ENCODE measurements at places on chromosomes 2 and 18. TPM values are rescaled to one million over a fixed set of nuclear protein-coding genes. Genes with fewer than 3 reads are reported as not detected.

The TFPI gene
- total RNA-seq: 311 TPM

The QPCT gene
- total RNA-seq: 8.6 TPM

The RAB6C gene
- not detected for total RNA-seq

DNA sequence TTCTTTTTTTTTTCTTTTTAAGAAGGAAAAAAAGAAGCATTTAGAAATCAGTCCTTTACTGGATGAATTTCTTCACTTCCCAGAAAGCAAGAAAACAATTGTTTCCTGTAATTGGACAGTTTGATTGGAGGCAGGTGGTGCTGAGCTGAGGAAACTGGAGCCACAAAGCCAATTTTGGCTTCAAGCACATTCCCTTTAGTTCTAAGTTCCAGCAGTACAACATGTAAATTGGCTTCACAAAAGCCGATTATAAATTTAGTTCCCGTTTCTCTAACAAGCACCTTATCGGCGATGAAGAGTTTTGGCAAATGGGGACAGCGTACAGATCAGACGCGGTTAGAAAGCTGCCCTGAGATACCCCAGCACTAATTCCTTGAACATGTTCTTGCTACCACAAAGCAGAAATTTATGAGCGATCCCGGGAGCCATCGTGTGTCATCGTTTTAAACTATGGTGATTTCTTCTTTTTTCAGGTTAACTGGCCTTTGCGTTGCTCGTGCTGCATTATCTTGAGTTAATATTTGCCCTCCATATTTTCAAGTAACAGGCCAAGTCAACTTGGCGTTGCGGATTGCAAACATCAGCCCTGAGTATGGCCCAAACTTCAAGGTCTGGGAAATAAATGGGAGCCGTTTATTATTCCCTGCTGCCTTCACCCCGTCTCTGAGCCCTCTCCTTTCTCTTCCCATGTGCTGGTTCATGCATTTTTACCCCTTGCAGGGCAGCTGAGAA, 190.4 kb upstream of the ID2 start:
- no peaks in the 10 kb centered on the region for H3K27me3 ChIP-seq
- DNase-seq: no peak
- H3K27ac ChIP-seq: no peak overlapping the region
- H3K4me3 ChIP-seq: no peak overlapping the region

The TMEM178A gene
- 3.2 TPM for total RNA-seq

The EPB41L3 gene
- 72.5 TPM for total RNA-seq

DNA sequence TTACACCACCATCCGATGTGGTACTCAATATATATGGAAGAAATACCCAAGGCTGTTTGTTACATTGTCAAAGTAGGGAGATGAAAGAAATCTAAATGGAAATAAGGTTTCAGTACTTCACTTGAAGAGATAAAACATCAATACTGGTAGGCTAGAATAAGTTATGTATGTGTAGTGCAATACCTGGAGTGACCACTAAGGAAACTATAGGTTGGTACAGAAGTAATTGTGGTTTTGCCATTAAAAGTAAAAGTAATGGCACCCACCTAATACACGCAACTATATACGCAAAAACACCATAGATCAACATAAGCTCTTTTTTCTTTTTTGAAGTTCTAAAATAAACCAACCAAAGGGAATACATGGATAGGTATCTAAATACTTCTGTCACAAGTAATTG, 143.2 kb upstream of the KYNU start:
- H3K27ac ChIP-seq: no peak overlapping the region
- no peak for DNase-seq
- H3K36me3 ChIP-seq: no peaks in the 10 kb centered on the region

DNA sequence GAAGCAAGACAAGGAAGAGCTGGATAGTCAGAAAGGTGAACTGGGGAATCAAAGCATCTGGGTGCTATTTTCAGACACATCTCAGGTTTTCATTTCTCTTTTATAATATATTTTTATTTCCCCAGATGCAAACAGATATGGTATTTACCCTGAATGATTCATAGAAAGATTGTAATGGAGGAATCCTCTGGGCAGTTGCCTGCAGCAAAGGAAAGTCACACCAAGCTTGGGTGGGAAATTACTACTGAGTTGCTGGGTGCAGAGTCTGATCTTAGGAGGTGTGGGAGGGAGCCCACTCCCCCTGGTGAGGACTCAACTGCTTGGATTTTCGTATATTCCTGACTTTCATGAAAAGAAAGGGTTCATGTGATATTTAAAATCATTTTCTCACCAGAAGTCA, 2.1 kb downstream of the EFR3B start:
- peaks cover 21% of the 10 kb centered on the region for H3K4me1 ChIP-seq
- no peak overlapping the region for H3K27ac ChIP-seq
- DNase-seq: no peak
- no peaks in the 10 kb centered on the region for H3K36me3 ChIP-seq

The VSNL1 gene
- 1.6 TPM for total RNA-seq

GRCh38 chr2:242024751-242025355, 155.3 kb downstream of the RTP5 start:
- H3K36me3 ChIP-seq: no peaks in the 10 kb centered on the region
- H3K27me3 ChIP-seq: peaks cover 16% of the 10 kb centered on the region
- H3K4me1 ChIP-seq: no peaks in the 10 kb centered on the region
- DNase-seq: no peak
- no peak overlapping the region for H3K27ac ChIP-seq

GRCh38 chr2:176118601-176119339, 2.2 kb downstream of the HOXD10 start:
- H3K4me3 ChIP-seq: no peak overlapping the region
- H3K27me3 ChIP-seq: peaks cover 100% of the 10 kb centered on the region
- no peaks in the 10 kb centered on the region for H3K36me3 ChIP-seq
- peaks cover 13% of the 10 kb centered on the region for H3K4me1 ChIP-seq
- no peak overlapping the region for H3K27ac ChIP-seq

The ZNF892 gene
- 3.9 TPM for total RNA-seq

DNA sequence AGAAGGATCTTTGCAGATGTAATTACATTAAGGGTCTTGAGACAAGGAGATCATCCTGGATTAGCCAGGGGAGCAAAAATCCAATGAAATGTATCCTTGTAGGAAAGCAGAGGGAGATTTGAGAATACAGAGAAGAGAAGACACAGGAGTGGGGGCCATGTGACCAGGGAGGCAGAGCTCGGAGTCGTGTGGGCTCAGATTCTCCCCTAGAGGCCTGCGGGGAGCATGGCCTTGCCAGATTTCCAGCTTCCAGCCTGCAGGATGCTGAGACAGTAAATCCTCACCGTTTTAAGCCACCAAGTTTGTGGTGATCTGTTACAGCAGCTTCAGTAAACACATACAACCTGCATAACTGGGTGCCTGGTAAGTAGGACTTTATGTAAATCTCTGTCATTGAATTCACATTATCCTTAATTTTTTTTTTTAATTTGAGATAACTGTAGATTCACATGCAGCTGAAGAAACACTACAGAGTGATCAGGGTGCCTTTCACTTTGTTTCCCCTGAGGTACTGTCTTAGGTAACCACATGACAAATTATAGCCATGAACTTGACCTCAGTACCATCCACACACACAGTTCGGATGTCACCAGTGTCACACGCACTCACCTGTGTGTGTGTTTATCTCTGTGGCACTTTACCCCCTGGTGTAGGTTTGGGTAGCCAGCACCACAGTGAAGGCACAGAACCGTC, 138.4 kb upstream of the HDAC4 start:
- H3K27ac ChIP-seq: no peak overlapping the region
- H3K4me1 ChIP-seq: no peaks in the 10 kb centered on the region
- no peaks in the 10 kb centered on the region for H3K27me3 ChIP-seq

DNA sequence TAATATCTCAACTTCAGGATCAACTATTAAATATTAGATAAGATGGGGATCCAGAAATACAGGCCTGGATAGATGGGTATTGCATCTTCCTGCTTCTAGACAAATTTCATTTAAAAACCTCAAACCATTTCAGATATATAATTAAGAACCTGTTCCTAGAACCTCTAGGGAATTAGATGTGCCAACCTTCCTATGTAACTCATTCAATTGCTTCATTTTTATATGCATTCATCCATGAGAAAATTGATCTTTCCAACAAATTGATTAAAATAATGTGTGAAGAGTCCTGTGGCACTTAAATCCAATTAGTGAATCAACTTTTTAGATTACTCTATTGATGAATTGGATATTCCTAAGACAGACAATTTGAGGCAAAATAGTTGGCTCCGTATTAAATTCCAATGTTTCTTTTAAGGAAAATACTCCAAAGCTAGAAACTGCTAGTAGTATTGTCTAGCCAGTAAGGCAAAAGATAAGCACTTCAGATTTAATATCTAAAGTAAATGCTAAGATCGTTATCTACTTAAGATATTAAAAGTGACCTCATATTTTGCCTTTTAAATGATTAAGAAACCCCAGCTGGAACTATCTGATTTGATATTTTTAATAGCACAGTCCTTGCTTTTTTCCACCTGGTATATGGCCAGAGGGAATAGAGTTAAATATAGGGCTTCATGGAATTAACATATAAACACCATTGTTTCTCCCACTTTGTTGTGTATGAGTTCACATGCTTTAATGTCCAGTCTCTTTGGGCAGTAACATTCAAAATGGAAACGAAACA, 35.8 kb downstream of the DARS1 start:
- no peaks in the 10 kb centered on the region for H3K36me3 ChIP-seq
- no peaks in the 10 kb centered on the region for H3K27me3 ChIP-seq
- DNase-seq: no peak

DNA sequence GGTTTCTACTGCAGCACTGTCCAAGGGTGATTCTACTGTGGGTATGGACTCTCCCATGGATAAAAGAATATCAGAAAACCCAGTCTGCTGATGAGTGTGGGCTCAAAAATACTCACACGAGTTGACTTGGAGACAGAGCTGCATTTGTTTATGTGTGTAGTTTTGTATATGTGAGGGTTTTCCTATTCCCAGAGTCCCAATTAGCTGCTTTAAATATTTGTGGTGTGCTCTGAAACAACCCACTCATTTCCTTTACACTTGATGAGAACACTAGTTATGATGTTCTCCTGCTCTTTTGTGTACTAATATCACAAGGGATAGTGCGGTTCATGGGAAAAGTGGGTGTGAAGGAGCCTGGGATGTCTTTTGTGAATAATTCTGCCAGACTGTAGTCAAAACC, 337.3 kb downstream of the PLCL1 start:
- no peak for DNase-seq
- no peak overlapping the region for H3K4me3 ChIP-seq
- H3K27ac ChIP-seq: no peak overlapping the region
- H3K4me1 ChIP-seq: no peaks in the 10 kb centered on the region
- H3K36me3 ChIP-seq: no peaks in the 10 kb centered on the region

The MRO gene
- total RNA-seq: 0.44 TPM

GRCh38 chr2:166764216-166764615, 124.1 kb upstream of the XIRP2 start:
- DNase-seq: no peak
- H3K27ac ChIP-seq: no peak overlapping the region
- no peak overlapping the region for H3K4me3 ChIP-seq
- H3K4me1 ChIP-seq: no peaks in the 10 kb centered on the region

- H3K27ac ChIP-seq: no peak overlapping the region
- no peak overlapping the region for H3K4me3 ChIP-seq
- H3K36me3 ChIP-seq: no peaks in the 10 kb centered on the region
- H3K4me1 ChIP-seq: no peaks in the 10 kb centered on the region
- H3K27me3 ChIP-seq: no peaks in the 10 kb centered on the region
Measured at GRCh38 chr2:129117434-129117833, 798.8 kb upstream of the HS6ST1 start.

- H3K27me3 ChIP-seq: no peaks in the 10 kb centered on the region
- H3K4me3 ChIP-seq: no peak overlapping the region
- H3K27ac ChIP-seq: no peak overlapping the region
- H3K36me3 ChIP-seq: peaks cover 78% of the 10 kb centered on the region
- no peak for DNase-seq
- H3K4me1 ChIP-seq: no peaks in the 10 kb centered on the region
Measured at GRCh38 chr18:79345366-79345765, 50.4 kb upstream of the NFATC1 start.

The GDF7 gene
- 0.62 TPM for total RNA-seq

The PLCL1 gene
- 6.3 TPM for total RNA-seq

- H3K4me3 ChIP-seq: no peak overlapping the region
- no peaks in the 10 kb centered on the region for H3K4me1 ChIP-seq
- no peaks in the 10 kb centered on the region for H3K27me3 ChIP-seq
- H3K36me3 ChIP-seq: no peaks in the 10 kb centered on the region
Measured at GRCh38 chr18:36468161-36468560, 170.6 kb downstream of the FHOD3 start.

The GPR35 gene
- total RNA-seq: 4.7 TPM

DNA sequence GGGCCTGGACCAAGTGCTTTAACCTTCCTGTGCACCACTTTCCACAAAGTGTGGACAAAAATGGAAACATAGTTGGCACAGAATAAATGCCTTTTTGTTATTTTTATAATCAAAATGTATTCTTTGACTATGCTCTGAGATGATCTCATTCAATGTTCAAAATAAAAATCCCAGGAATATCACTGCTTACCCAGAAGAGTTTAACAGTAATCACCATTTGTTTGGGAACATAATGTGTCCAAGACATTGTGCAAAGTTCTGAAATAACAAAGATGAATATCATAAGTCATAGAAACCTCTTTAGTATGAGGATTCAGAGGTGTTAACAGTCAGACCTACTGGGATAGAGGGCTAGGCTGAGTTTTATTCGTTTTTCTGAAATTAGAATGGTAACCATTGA, 668.1 kb downstream of the CNTNAP5 start:
- no peak overlapping the region for H3K27ac ChIP-seq
- H3K36me3 ChIP-seq: no peaks in the 10 kb centered on the region
- H3K4me3 ChIP-seq: no peak overlapping the region
- H3K27me3 ChIP-seq: no peaks in the 10 kb centered on the region

All from lower lobe of right lung (tissue), 2 donors.